NCI-H1105 (cell line): ENCODE measurements at places on chromosomes 11 and 22.

- no peak for DNase-seq
Measured at GRCh38 chr11:73431396-73431795, 55.2 kb downstream of the RELT start.

GRCh38 chr22:20080776-20081654 lies 974 bp downstream of the DGCR8 start:
- no peak for DNase-seq

DNA sequence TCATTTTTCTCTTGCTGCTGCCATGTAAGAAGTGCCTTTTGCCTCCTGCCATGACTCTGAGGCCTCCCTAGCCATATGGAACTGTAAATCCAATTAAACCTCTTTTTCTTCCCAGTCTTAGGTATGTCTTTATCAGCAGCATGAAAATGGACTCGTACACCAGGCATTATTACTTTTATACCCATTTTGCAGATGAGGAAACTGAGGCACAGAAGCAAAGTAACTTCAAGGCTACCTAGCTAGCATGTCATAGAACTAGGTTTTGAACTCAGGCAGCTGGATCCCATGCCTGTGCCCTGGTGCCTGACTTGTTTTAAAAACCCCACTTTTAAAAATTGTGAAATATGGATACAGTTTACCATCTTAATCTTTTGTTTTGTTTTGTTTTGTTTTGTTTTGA lies 25.8 kb downstream of the KIAA1671 start:
- no peak for DNase-seq

GRCh38 chr22:43969021-43969878 lies 14.0 kb downstream of the SAMM50 start:
- no peak for DNase-seq

- DNase-seq: no peak
Measured at GRCh38 chr11:114209343-114209742, 86.9 kb upstream of the NNMT start.

DNA sequence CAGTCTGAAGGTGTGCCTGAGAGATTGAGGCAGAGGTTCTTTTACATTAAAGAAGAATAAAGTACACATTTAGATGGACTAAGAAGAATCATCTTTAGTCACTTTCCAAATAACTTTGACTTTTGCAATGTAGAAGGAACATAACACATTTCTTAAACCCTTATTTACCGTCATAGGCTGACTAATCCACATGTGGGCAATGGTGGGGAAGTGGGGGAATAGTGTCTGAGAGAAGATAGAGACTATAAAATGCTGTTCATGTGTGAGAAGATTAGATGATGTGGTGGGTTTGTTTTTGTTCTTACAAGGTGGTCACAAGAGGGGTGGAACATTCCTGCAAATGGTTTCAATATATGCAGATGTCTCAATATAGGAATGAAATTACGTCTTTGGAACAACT lies 1.8 kb downstream of the MS4A4A start:
- no peak for DNase-seq

DNA sequence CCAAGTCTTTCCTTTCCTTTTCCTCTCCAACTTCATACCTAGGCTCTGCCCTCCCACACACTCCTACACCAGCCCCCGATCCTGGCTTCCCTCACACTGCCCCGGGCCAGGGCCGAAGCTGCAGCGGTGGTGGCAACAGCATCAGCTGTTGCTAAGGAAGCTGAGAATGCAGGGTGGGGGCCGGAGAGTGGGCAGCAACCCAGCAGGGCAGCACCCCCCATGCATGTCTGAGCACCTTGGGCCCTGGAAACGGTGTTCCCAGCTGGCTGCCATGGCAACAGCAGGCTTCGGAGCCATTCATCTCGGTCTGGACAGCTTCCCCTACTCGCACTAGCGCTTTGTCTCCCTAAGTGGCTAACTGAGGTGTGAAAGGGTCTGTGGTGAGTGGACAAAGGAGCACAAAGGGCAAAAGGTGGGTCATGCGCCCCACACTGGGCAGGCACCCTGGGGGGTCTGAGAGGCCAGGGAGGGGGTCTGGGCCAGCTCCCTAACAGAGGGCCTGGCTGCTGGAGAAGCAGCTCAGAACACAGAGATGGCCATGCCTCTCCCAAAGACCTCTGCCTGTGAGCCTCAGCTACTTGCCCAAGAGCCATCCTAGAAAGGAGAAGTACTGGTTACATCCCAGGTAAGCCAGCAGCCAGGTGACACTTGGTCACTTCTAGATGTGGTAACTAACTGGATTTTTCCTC lies 42.1 kb upstream of the JAM3 start:
- peak; percentile 58 for DNase-seq

DNA sequence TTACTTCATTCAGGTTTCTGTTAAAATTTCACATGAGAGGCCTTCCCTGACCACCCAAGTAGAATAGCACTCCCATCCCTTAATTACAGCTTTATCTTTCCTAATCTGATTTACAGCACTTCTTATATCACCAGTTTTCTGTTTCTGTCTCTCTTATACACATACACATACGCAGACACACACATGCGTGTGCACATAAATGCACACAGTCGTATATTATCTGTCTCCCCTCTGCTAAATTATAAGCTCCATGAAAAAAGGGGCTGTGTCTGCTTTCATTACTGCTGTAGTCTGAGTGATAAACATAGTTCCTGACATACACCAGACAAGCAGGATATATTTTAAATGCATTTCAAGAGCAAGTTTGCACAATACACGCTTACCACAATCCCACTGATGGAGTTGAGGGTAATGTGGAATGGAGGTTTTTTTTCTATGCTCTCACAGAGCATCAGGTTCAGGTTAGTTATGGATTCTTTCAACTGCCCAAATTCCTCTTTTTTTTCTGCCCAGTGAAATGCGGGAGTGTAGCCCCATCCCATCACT lies 13.7 kb upstream of the TOP3B start:
- DNase-seq: no peak

DNA sequence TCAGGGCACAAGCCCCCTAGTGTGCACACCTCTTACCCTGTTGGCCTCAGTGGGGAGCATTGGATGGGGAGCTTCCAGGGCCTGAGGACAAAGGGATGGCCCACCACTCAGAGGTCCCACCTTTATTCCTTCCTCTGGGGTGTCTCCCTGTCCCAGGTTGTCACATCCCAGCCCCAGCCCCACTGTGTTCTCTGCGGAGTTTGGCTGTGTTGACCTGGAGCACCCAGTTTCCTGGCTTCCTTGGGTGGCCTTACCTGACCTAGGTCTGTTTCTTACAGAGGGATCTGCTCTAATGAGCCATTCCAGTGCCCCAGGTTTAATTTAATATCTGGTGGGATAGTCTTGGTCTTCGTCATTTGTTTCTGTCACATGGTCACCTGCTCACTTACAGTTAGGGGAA lies 38.8 kb upstream of the HORMAD2 start:
- DNase-seq: no peak

- no peak for DNase-seq
Measured at GRCh38 chr22:49929994-49930575, 11.7 kb downstream of the CRELD2 start.

DNA sequence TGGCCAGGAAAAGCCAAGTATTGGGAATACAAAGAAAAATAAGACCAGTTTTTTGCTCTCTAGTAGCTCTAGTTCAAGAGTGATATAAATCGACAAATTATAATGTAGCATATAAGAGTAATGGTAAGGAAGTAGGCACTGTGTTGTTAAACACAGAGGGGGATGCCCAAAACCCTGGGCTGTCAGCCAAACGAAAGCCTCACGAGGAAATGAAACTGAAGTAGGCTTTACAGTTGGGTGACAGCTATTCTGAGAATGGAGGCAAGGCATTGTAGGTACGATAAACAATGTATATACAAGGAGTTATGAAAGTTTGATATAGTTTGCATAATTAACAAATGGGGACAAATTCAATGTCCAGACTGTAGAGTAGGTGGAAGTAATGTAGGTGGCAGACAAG lies 176.4 kb downstream of the FAM181B start:
- no peak for DNase-seq

GRCh38 chr11:113173126-113173525 lies 141.3 kb upstream of the TTC12 start:
- no peak for DNase-seq

DNA sequence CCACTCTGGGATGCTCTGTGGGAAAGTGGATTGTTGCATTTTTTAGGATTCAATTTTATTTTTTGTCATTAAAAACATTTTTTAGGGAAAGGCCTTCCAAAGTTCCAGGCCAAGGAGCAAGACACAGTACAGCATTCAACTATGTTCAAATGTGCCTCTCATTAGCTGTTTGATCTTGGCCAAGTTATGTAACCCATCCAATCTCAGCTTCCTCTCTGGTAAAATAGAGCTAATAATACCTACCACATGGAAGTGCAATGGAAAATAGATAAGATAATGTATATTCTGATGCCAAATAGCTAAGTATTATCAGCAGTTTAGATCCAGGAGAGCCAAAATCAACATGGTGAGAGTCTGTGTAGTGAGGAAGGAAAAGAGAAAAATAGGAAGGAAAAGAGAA lies 220.3 kb upstream of the SESN3 start:
- no peak for DNase-seq

GRCh38 chr11:72639502-72640375 lies 34.5 kb downstream of the PDE2A start:
- DNase-seq: no peak

DNA sequence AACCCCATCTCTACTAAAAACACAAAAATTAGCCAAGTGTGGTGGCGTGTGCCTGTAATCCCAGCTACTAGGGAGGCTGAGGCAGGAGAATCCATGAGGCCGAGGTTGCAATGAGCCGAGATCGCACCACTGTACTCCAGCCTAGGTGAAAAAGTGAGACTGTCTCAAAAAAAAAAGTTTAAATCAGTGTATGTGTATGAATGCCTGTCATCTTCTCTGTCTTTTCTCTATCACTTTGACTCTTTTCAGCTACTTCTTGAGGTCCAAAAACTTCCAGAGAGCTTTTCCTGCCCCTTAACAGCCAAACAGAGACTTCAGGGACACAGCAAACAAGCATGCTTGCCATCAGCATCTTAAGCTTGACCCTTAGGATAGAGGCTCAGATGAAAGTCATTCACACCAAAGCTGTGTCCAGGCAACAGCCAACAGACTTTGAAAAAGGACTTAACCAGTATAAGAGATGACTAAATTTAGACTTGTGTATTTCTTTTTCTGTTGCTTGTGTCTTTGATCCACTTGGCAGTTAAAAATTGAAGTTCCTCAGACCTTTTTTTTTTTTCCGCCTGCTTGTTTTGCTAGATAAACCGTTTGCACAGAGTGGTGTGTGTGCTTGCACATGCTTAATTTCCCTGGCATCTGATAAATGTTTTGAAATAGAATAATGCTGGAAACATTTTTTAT lies 151.9 kb downstream of the DBX1 start:
- DNase-seq: no peak

DNA sequence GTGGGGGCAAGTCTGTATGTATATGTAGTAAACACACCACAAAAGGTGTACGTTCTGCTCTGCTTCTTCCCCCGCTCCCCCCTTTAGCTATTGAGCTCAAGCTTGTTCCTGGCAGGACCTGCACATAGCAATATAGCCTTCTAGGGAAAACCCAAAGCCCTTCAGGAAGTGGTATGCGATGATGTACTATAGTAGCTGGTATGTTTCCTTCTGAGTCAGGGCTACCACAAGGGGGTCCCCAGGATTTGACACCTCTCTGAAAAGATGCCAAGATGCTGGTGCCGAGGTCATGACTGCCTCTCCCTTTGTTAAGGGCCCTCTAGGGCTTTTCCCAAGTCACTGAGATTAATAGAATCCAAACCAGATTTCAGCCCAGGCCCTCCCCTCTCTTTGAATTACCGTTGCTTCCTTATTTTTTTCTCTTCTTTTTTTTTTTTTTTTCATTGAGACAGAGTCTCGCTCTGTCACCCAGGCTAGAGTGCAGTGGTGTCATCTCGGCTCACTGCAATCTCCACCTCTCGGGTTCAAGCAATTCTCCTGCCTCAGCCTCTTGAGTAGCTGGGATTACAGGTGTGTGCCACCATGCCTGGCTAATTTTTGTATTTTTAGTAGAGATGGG lies 268.4 kb downstream of the ETS1 start:
- DNase-seq: no peak

- no peak for DNase-seq
Measured at GRCh38 chr22:38043151-38044039, 13.8 kb upstream of the PICK1 start.

DNA sequence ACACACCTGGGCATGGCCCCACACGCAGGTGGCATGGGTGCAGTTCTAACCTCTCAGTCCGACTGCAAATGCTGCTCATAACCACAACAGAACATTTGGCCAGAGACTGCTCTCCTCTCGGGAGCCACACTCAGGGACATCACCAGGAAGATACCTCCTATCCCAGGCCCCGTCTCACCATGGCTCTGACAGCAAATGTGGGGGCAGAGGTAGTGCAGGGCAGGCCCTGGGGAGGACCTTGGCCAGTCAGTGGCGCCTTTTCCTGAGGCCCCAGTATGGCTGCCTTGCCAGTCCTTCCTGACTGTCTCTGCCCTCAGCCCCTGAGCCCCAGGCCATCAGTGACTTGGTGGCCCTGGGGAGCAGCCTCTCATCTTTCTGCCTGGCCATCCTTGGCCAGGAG lies 2.8 kb downstream of the KRTAP5-6 start:
- no peak for DNase-seq

DNA sequence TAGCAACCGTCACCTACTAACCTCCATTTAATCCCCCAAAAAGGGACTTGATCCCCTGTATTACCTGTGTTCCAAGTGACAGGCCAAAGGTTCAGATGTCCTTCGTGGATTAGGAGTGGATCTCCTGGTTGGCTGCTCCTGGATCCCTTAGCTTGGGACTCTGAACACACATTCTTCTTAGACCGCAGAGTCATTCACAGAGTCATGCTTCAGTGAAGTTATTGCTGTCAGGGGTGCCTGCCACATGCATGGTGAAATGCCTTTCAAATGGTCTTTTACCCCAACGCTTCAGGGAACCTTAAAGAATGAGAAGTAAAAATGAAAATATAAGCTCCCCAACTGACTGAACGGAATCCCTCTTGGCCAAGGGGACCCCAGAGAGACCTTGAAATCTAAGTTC lies 49.1 kb downstream of the ADAMTS8 start:
- DNase-seq: no peak

DNA sequence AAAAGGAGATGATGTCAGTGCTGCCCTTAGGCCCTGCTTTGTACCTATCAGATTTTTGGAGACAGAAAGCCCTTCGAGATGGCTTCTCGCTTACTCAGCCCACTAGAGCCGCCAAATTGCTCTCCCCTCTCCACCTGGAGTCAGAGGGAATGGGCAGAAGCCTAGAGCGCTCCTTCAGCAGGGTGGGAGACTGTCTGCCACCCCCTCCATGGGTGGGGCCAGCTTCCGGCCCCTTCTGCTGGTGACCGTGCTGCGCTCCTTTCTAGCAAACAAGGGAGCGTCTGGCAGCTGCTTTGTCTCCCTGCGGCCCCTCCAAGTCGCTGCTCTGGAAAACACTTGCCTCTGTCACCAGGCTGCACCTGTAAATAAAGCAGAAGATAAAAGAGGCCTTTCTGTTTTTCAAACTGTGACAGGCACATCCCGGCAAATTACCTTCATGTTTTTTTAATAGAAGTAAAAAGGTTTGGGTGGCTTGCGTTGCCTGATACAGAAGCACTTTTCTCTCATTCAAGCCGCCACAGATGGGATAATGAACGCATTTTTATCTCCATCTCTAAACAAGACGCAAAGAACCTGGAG lies 145.7 kb upstream of the NECTIN1 start:
- no peak for DNase-seq

GRCh38 chr11:64987998-64988854 lies 8.5 kb downstream of the BATF2 start:
- DNase-seq: no peak
